Inflammatory macrophage treated with lipopolysaccharide for 1 hour (primary cell): ENCODE measurements at places on chromosomes 3 and 15.

DNA sequence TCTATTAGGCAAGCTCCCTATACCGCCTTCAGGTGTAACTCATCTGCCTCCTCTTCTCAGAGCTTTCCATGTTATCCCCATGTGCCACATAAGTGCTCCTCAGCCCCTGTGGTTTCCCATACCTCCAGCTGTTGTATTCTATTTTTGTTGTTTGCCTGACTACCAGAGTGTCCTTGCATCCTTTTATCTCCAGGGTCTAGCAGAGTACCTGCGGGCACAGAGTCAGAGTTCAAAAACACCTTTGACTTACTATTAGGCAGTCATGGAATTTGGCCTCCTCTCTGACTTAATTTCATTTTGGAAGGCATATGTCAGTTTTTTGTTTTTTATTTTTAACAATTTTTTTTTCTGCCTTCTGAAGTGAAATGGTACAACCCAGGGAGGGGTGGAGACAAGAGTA, 7.1 kb downstream of the GPR87 start:
- no peak for DNase-seq

GRCh38 chr15:35624881-35625280, 78.9 kb upstream of the DPH6 start:
- no peak for DNase-seq

DNA sequence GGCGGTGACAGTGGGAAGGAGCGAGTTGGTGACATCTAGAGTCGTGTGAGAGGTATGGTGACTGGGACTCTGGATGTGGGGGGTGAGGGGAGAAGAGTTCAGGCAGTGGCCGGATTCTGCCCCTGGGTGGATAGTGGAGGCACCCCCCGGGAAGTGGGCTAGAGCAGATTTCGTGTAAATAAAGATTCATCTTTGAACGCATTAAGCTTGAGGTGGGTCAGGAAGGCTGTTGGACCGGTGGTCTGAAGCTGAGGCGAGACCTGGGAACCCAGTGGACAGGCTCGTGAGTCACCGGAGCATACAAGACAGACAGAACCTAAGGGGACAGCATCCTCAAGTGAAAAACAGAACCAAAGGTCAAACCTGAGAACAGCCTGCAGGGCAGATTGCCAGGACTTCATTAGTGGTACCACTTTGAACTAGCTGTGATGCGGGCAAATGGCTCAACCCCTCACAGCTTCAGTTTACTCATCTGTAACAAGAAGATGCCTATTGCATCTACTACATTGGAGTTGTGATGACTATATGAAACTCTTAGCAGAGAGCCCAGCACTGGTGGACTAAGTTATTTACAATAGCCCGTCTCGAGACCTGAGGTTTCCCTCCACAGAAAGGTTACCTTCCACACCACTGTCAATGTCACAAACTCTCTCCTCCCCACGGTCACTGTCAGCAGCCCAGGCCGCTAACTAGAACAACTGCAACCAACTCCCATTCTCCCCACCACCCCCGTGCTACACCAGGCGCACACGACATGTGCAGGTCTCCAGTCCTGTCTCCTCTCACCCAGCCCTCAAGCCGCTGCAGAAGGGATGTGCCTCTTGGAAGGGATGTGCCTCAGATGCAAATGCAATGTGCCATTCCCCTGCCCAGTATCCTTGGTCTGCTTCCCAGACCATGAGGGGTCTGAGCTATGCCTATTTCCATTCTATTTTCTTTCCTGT, 901 bp upstream of the CLN6 start:
- no peak for DNase-seq

DNA sequence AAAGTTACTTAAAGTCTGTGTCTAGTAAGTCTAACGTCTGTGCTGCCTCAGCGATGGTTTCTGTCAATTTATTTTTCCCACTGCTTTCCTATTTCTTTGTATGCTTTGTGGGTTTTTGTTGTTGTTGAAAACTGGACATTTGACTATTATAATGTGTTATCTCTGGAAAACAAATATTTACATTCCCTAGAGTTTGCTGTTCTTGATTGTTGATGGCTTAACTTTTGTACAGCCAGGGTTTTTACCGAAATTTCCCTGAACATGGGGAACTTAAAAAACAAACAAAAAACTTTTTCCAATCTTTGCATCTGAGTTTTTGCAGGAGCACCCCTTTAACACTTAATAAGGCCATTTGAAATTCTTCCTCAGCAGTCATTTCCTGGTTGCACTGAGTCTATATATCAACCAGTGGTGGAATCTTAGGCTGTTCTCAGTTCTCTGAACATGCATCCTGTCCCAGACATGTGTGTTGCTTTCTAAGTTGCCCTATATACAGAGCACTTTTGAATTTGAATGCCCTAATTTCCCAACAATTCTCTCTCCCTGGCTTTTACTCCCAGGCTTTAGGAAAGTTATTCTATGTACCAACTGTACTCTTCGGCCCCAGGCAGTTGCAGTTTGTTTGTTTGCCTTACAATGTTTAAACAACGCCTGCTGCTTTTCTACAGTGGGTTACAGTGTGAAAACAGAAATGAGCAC, 11.8 kb upstream of the PIAS1 start:
- no peak for DNase-seq

DNA sequence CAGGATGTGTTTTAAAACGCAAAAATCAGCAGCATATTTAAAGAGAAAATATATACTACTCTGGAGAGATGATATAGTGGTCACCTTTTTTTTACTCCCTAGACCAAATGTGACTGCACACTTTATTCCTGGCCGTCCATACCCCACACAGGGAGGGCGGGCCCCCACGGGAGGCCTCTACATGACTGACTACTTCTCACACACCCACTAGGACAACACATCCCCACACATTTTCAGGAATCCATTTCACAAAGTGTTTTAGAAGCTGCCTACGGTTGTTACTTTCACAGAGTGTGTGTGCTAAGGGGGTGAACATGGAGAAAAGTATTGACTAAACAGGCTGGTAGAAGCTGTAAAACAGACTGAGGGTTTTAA, 67.9 kb downstream of the CHSY1 start:
- DNase-seq, result no peak

DNA sequence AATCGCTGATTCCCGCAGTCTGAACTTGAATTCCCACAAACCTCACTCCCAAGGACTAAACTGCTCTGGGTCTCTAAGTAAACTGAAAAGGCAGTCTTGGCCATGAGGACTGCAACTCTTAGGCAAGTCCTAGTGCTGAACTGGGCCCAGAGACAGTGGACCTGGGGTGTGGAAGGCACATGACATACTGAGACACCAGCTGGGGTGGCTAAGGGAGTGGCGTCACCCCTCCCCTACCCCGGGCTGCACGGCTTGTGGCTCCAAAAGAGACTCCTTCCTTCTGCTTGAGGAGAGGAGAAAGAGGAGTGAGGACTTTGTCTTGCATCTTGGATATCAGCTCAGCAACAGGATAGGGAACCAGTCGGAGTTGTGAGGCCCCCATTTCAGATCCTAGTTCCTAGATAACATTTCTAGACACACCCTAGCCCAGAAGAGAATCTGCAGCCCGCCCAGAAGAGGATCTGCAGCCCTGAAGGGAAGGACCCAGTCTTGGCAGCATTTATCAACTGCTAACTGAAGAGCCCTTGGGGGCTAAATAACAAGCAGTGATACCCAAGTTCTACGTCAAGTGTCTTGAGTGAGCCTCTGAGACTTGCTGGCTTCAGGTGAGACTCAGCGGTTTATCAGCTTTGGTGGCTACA, 110.7 kb upstream of the C3orf80 start:
- no peak for DNase-seq

DNA sequence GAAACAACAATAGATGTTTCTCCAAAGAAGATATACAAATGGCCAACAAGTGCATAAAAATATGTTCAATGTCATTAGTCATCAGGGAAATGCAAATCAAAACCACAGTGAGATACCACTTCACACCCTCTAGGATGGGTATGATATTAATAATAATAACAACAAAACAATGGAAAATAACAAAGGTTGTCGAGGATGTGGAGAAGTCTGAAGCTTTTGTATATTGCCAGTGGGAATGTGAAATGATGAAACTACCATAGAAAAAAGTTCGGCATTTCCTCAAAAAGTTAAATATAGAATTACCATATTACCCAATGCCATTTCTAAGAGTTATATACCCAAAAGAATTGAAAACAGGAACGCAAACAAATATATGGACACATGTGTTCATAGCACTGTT, 10.8 kb downstream of the BHLHE40 start:
- peak; percentile 84 for DNase-seq

GRCh38 chr3:121665488-121665887, 4.8 kb upstream of the HCLS1 start:
- DNase-seq, result no peak

GRCh38 chr3:12287727-12288181, 1.1 kb upstream of the PPARG start:
- peak; percentile 40 for DNase-seq

GRCh38 chr3:133703915-133704314, 42.2 kb upstream of the TOPBP1 start:
- DNase-seq, result no peak

DNA sequence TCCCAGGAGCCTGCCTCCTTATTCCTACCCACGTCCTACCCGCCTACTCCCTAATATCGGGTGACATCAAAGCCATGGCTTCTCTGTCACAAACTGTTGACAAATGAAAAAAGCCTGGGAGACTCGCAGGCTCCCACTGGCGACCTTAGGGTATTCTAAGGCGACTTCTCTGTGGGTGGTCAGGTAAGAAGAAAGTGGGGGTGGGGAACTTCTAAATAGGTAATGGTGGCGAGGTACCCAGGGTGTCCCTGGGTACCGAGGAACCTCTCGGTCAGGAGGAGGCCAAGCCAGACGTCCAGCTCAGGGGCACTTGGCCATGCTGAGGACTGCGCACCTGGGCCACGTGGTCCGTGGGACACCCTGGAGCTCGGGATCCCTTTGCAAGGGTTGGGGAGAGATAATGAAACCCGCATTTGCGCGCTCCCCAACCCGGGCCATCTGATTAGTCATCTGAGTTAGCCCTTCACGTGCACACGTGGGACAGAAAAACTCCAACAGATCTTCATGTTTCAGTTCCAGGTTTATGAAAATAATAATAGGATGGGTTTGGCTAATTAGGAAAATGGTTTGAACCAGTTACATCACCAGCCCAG, 78.2 kb downstream of the NR2F2 start:
- DNase-seq, result no peak

DNA sequence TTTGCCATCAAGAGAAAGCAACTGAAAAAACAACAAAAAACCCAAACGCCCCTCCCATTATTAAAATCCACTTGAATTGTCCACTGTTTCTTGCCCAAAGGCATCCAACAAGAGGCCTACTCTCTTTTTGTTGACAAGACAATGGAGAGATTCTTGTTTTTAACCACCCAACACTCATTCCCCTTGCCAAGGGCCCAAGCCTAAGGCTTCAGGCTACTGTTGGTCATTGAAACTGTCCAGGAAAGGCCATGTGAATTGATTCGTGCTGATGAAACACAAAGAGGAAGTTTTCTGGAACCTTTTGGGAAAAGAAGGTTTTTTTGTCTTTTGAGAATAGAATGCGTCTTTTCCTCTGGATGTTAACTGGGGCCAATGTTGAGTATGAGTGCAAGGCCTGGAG, 157.4 kb upstream of the PFN2 start:
- no peak for DNase-seq

DNA sequence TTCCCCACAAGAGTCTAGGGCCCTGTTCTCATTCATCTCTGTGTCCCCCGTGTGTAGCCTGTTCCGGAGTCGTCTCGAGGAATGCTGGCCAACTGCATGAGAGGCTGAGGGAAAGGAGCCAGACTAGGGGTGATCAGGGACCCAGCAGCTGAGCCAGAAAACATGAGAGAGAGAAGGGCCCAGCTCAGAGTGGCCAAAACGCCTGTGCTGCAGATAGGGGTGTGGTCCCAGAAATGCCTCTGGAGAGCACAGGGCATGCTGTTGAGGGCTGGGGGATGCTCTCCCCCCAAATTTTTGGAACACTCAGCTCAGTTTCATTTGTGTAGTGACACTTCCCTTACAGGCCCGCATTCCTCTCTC, 14.1 kb downstream of the CYP1A2 start:
- DNase-seq, result no peak

- no peak for DNase-seq
These were observed 12.2 kb upstream of the SACM1L start for GRCh38 chr3:45677033-45677446.

- peak; percentile 39 for DNase-seq
These were observed 73.9 kb upstream of the KCNH8 start for GRCh38 chr3:19074257-19074900.

DNA sequence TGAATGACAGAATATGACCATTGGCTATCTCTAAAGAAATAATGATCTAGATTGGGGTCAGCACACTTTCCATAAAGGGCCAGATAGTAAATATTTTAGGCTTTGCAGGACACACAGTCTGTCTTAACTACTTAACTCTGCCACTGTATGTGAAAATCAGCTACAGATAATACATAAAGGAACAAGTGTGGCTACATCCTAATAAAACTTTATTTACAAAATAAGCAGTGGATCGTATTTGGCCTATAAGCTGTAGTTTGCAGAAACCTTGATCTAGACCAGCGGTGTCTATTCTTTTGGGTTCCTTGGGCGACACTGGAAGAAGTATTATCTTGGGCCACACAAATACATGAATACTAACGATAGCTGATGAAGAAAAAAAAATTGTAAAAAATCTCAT, 27.6 kb downstream of the GSK3B start:
- DNase-seq, result no peak

- no peak for DNase-seq
These were observed 375.5 kb upstream of the CFAP20DC start for GRCh38 chr3:59425371-59425770.

- no peak for DNase-seq
These were observed 253.8 kb upstream of the ARL6 start for GRCh38 chr3:97510795-97511194.

- no peak for DNase-seq
These were observed 3.4 kb upstream of the ZBED2 start for GRCh38 chr3:111598552-111598951.

DNA sequence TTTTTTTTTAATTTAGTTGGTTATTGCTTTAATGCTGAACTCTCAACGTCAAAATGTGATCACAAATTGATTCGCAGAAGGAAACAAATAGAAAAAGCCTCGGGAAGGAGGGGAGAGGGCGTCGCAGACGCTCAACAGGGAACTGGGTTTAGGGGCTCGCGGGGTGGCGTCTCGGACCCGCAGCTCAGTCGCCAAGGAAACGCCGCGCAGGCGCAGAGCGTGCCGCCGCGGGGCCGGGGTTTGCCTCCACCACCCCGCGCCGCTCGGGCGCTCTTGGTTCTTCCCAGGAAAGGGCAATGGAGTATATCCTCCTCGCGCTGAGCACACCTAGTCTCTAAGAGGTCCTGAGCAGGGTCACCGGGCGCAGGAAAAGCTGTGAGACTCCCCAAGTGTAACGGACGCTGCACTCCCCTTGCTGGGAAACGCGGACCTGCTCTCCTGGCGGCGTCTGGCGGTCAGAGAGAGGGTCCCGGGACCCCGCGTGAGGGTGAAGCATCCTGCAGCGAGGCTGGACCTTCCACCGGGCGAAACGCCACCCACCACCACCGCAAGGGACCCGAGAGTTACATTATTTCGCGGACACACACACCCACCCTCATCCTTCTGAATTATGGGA, 753 bp downstream of the PLCH1 start:
- no peak for DNase-seq

GRCh38 chr15:50944672-50945071, 36.2 kb downstream of the AP4E1 start:
- DNase-seq, result no peak

- DNase-seq, result no peak
These were observed 108.6 kb downstream of the ZNF385D start for GRCh38 chr3:21642433-21642832.

GRCh38 chr15:89630260-89630659, 25.0 kb downstream of the KIF7 start:
- no peak for DNase-seq

- no peak for DNase-seq
These were observed 28.1 kb upstream of the CYP11A1 start for GRCh38 chr15:74395319-74396145.

- no peak for DNase-seq
These were observed 62.8 kb downstream of the MDFIC2 start for GRCh38 chr3:70249509-70250160.

GRCh38 chr3:46926871-46927717, 49.5 kb downstream of the CCDC12 start:
- DNase-seq, result peak; percentile 88
